ENCODE measurements at places on chromosomes 5 and 9.

- peak; percentile 13 for DNase-seq
These were observed 264.4 kb upstream of the MSX2 start for GRCh38 chr5:174459832-174460448.

- DNase-seq: no peak
These were observed 252.9 kb upstream of the MPDZ start for GRCh38 chr9:13532407-13532806.

DNA sequence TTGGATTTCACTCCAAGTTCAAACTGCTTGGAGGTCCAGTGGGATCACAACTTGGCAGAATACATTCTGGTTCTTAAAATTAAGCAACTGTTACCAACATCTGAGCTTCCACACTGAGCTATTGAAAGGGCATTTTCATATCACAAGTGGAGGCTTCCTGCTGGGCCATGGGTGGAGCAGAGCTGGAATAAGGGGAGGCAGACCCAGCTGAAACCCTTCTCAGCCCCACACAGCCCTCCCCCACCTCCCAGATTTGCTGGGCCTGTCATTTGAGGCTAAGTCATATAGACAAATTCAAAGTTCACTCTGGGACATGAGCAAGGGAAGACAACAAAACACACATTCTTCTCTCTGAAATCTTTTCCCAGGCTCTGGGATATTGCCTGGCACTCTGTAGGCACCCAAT is 79.9 kb downstream of the ACTL7B start:
- DNase-seq: no peak

DNA sequence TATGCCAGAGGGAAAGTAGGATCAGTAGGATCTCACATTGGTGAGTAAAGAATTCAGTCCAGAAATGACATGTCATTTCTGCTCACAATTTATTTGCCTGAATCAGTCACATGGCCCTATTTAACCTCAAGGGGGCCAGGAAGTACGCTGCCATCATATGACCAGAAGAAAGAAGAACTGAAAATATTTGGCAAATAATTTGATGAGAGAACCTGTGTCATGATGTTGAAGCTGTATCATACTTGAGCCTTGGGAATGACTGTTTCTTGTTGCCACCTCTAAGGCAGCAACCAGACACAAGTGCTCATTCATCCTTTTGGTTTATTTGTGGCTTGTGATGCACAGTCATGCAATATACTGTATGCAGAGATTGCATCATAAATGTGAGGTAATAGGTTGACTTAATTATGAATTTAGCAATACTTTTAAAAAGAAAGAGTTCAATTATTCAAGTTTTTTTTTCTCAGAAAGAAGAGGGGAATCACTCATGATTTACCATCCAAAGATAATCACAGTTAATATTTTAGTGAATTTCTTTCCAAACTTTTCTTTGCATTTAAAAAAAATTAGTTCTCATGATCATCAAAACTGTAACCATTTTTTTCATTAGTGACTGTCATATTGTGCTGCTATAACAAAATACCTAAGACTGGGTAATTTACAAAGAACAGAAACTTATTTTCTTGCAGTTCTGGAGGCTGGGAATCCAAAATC is 8.2 kb upstream of the ZFYVE16 start:
- DNase-seq: peak; percentile 50

DNA sequence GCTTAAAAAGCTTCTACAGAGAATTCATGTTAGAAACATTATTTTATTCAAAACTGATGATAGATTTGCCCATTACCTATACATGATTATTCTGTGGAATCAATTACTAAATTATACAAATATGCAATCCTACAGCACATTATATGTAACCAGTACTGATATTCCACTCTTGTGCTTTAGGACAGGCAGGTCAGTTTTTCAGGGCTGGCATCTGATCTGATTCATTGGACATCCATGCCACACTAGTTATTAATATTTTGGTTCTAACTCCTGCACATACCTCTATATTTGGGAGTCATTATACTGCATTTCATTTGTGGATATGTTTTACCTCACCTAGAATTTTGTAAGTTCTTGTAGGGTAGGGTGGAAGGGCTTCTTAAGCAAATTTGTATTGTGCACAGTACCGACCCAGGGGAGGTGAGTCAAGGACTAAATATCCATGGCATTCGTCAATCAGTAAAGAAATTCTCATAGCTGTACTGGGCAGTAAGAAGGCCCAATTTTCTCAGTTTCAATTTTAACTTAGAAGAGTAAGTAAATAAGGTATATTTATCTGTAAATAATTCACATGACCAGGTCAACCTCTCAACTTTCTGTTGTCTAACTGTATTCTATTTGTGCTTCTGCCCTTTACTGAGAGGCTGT is 33.5 kb downstream of the ELOVL7 start:
- DNase-seq: no peak

DNA sequence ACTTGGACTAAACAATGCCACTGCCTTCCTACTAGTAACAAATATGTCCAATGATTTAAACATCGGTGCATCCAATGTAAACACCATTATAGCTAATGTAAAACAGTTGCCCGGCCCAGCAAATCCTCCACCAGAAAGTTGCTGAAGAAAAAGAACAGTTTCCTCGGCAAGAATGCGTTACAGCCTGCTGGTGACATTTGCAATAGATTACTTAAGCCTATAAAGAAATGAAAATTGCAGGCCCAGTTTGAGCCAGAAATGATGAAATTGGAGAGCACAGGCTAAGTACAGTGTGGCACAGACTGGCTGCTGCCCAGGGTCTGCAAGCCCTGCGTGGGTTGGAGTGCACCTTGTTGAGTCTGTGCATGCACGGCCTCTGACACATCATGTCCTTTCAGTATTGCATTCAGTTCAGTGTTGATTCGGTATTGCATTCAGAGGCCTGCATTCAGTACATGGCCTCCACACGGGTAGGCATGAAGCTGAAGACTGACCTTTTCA is 406.0 kb upstream of the KLF4 start:
- no peak for DNase-seq

GRCh38 chr5:125829349-125829748 is 593.9 kb upstream of the GRAMD2B start:
- no peak for DNase-seq

- no peak for DNase-seq
These were observed 2.2 kb downstream of the ADGRV1 start for GRCh38 chr5:90560771-90561170.

DNA sequence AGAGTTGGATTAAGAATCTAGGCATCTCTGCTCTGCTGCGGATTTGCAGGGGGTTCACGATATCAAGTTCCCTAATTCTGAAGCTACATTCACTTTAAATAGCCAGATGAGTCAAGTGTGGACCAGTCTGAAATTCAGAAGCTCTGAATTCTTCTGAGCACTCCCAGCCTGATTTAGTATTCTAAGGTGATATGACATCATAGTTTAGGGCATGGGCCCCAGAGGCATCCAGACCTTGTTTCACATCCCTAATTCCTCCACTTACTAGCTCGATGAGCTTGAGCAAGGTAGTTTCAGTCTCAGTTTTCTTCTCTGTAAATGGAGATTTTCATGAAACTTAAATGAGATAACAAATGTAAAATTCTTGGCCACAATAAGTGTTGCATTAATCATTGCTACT is 65.2 kb downstream of the TMEM167A start:
- no peak for DNase-seq
